ENCODE measurements at places on chromosomes 6 and 20.

DNA sequence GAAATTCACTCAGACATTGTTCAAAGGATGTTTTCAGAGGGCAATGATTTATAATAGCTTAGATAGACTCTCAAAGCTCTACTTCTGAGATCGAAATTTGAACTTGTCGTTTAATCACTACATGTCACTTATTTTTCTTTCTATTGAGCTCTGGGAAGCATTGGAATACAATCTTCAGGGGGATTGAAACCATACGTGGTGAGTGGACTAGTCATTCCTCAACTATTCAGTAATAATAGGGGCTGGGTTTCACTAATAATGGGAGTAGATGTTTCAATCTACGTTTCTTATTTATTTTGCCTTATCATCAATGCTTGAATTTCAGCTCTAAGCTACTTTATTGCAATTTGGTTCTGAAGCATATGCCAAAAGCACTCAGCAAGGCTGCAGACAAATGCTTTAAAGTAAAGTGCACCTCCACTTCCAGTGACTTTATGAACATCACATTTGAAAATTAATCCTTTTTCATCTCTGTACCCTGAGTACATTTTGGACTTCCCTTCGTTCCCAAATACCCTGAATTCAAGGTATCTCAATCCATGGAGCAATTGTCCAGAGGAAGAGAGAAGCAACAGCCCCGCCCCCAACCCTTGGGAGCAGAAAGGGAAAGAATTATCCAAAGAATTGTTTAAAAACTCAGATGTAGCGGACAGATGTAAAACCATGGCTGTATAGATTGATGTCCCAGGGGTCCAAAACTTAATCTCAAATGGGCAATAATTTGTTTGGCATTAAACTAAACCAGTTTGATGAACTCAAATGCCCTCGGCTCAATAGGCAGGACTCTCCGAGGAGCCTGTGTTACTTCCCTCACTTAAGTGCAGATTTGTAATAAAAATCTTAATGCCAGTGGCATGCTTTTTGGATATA lies 68.1 kb downstream of the HFE start:
- no peaks in the 10 kb centered on the region for H3K27me3 ChIP-seq
- H3K4me3 ChIP-seq = peak overlapping the region; percentile 95
- H3K4me1 ChIP-seq = peaks cover 36% of the 10 kb centered on the region

DNA sequence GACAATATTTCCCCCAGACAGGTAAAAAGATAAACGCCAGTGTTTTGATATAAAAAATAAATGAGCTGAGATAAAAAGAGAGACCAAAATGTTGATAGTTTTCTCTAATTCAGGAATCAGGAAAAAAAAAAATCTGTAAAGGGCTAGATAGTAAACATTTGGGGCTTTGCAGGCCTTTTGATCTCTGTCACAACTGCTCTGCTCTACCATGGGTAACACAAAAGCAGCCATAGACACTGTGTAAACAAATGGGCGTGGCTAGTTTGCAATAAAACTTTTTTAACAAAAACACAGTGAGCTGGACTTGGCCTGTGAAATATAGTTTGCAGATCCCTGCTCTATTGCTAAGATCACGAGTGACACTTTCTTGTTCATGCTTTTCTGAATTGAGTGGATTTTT lies 219.1 kb upstream of the STXBP5 start:
- H3K27me3 ChIP-seq = no peaks in the 10 kb centered on the region
- H3K4me3 ChIP-seq = no peak overlapping the region
- H3K4me1 ChIP-seq = no peaks in the 10 kb centered on the region

DNA sequence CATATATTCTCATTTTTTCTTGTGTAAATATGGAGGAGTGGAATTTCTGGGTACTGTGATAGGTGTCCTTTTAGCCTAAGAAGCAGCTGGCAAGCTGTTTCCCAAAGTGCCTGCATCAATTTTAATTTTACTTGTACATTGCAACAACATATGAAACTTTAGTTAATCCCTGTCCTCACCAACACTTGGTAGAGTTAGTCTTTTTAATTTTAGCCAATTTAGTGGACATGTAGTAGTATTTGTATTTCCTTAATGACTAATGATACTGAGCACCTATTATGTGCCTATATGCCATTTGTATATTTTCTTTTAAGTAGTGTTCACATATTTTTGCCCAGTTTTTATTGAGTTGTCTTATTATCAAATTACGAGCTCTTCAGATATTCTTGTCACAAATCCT lies 46.8 kb upstream of the NOX3 start:
- H3K4me3 ChIP-seq = no peak overlapping the region
- H3K4me1 ChIP-seq = no peaks in the 10 kb centered on the region
- H3K27me3 ChIP-seq = peaks cover 1% of the 10 kb centered on the region

DNA sequence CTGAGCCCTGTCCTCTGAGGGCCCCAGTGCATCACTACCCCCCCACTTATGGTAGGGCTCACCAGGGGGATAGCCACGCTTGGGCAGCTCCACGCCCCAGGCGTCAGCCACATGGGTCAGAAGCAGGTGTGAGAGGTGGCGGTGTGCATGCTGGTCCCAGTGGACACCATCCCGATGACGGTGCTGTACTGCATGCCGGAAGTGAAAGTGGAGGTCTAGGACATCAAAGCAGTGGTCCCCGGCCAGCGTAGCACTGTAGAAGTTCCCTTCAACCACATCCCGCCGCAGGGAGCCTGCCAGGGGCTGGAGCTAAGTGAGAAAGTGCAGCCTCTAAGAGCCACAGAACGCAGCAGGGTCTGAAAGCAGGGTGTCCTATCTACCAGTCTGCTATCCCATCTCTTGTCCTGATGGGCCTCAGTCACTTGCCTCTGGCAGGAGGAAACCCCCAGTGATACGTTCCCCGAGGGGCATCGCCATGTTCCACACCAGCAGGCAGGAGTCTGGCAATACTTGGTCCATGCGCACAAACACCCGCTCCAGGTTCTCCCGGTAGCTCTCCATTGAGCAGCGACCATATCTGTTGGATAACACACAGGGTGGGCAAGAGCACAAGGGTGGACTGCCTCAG lies 2.2 kb downstream of the PCED1A start:
- peaks cover 13% of the 10 kb centered on the region for H3K4me1 ChIP-seq
- no peaks in the 10 kb centered on the region for H3K27me3 ChIP-seq
- H3K36me3 ChIP-seq = peaks cover 3% of the 10 kb centered on the region

Data from activated CD4-positive, alpha-beta memory T cell treated with anti-CD3 and anti-CD28 coated beads, Interleukin-2, amount 10 ng/mL, durations not matched to agents 7 days and 5 days (primary cell).